Placental epithelial cell (primary cell): ENCODE measurements at places on chromosomes 2 and 18. TPM values are rescaled to one million over a fixed set of nuclear protein-coding genes. Genes with fewer than 3 reads are reported as not detected.

Gene AMER3
- not detected in 2 replicates for total RNA-seq

Gene CDH19
- not detected in 2 replicates for total RNA-seq

Gene GBX2
- total RNA-seq = not detected in 2 replicates

Gene PRSS56
- total RNA-seq = not detected in 2 replicates

Gene ARID5A
- total RNA-seq = 1.2 and 1.6 TPM in 2 replicates

Gene LYPD6B
- 8.0 and 9.4 TPM in 2 replicates for total RNA-seq

Gene GPR45
- 0.33 TPM in 1 of 2 replicates, not detected in the other for total RNA-seq

Gene IGFBP5
- total RNA-seq = 3.0 and 335 TPM in 2 replicates

Gene FSHR
- 0.39 TPM in 1 of 2 replicates, not detected in the other for total RNA-seq

Gene MROH2A
- total RNA-seq = not detected in 2 replicates

Gene RAB3GAP1
- total RNA-seq = 56.9 and 79.6 TPM in 2 replicates

Gene ZNF516
- 12.1 and 17.3 TPM in 2 replicates for total RNA-seq

Gene CRACDL
- total RNA-seq = 0.65 and 0.79 TPM in 2 replicates

Gene LAPTM4A
- total RNA-seq = 316 and 372 TPM in 2 replicates

Gene SLC5A7
- not detected in 2 replicates for total RNA-seq

Gene AQP12B
- total RNA-seq = not detected in 2 replicates

Gene RALB
- 60.9 and 101 TPM in 2 replicates for total RNA-seq

Gene GCKR
- 1.2 TPM in 1 of 2 replicates, not detected in the other for total RNA-seq

Gene ANKRD30B
- total RNA-seq = under 0.01 and 0.11 TPM in 2 replicates

Gene KLHL41
- total RNA-seq = 0.33 and 1.2 TPM in 2 replicates

Gene BOK
- 138 and 210 TPM in 2 replicates for total RNA-seq

Gene AGXT
- not detected in 2 replicates for total RNA-seq

Gene STAT4
- 5.1 and 12.3 TPM in 2 replicates for total RNA-seq

Gene PIEZO2
- total RNA-seq = under 0.01 and 0.22 TPM in 2 replicates

Gene SERPINB4
- not detected in 2 replicates for total RNA-seq

Gene EFEMP1
- 249 and 337 TPM in 2 replicates for total RNA-seq

Gene NHEJ1
- total RNA-seq = 21.9 and 23.6 TPM in 2 replicates

Gene CFAP210
- not detected in 2 replicates for total RNA-seq

Gene NT5C1B
- not detected in 2 replicates for total RNA-seq

Gene PLGLB1
- 1.1 and 1.6 TPM in 2 replicates for total RNA-seq

Gene C2orf80
- total RNA-seq = not detected in 2 replicates

Gene OBSL1
- 134 and 197 TPM in 2 replicates for total RNA-seq

Gene MGAT5
- 18.8 and 51.5 TPM in 2 replicates for total RNA-seq

Gene CDH2
- total RNA-seq = 10.3 and 16.5 TPM in 2 replicates

Gene SNTG2
- 1.2 TPM in 1 of 2 replicates, not detected in the other for total RNA-seq

Gene HNMT
- total RNA-seq = 7.5 and 7.6 TPM in 2 replicates

Gene CRYGC
- total RNA-seq = not detected in 2 replicates

Gene SLC66A3
- 27.8 and 29.8 TPM in 2 replicates for total RNA-seq

Gene KCNK3
- not detected in 2 replicates for total RNA-seq

Gene TEKT4
- not detected in 2 replicates for total RNA-seq

Gene TEX51
- total RNA-seq = not detected in 2 replicates
